T follicular helper cell (primary cell): ENCODE measurements at places on chromosomes 12 and 14.

- no peak for DNase-seq
Measured at GRCh38 chr12:127393465-127393864, 873.5 kb upstream of the TMEM132C start.

GRCh38 chr14:59918824-59919569 lies 947 bp upstream of the LRRC9 start:
- no peak for DNase-seq

- DNase-seq, result peak; percentile 46
Measured at GRCh38 chr12:93502802-93503623, 35.7 kb downstream of the MRPL42 start.

DNA sequence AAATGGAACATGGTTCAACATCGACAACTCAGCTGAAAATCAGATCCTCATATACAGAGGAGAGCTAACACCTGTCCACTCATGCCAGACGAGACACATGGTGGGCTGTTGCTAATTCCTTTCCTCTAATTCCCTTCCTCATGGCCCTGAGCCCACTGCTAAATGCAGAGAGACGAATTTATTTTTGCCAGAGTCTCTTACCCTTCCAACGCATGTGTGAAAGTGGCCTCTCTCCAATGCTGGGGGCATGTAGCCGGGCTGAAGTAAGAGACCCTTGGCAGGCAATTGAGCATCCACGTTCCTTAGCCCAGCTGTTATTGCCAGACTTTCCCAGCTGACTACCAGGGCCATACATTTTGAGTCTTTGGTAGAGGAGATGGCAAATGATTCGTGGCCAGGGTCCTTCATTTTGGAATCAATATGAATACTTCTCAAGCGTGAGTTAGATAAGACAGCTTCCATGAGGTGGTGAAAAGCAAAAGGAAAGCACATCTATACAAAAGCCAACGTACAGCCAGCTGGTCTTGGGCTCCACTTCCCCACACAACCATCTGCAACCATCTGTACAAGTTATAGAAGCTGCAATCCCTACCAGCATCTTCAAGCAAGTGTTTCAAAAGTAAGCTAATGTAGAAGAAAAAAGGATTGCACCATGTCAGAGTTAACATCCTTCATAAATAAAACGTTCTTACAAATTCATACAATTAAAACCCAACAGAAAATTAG lies 28.6 kb downstream of the CORO1C start:
- DNase-seq, result no peak

DNA sequence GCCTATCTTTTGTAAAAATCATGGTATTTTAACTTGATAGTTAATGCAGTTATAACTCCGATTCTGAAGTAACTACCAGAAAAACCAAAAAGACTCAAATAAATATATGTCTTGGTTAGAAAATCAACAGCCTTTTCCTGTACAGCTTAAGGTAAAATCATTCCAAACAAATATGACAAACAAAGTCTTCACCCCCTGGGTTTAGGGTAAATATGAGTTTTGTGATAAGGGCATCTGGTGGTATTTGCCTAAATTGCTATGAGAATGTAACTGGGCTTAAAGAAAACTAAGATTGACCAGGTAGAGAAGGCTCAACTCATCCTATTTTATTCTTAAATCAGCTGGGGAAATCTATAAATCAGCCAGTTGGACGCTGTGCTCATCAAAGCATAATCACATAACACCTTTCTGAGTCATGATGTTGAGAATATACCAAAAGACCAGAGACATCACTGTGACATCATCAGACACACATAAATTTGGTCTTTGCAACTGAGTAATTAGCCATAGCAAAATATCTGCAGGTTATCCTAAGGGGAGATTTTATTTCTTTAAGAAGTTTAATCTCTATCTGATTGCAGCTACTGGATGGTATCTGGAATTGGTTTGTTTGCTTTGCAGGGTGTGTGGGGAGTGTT lies 133.9 kb downstream of the STXBP6 start:
- DNase-seq, result no peak

- no peak for DNase-seq
Measured at GRCh38 chr14:103562179-103562428, 353 bp downstream of the BAG5 start.

DNA sequence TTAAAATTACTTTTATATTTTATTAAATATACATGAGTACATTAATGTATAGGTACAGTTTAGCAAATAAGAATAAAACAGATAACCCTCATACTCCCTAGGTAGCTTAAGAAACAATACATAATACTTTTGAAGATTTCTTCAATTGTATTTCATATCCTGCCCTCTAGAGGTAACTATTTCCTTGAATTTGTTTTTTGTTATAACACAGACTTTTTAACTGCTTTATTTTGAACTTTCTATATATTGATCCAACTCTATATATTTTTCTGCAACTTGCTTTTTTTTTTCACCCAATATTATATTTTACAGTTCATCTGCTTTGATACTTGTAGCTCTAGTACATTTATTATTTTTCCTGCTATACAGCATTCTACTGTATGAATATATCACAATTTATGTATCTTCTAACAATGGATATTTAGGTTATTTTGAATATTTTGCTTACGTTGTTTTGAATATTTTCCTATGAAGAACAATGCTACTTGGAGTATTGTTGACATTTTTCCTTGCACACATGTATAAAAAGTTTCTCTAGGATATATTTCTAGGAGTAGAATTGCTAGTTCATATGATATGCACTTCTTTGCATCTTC lies 72.8 kb upstream of the ABCD2 start:
- DNase-seq, result no peak
